Omental fat pad (tissue), 4 donors: ENCODE measurements at places on chromosomes 5 and 9.

DNA sequence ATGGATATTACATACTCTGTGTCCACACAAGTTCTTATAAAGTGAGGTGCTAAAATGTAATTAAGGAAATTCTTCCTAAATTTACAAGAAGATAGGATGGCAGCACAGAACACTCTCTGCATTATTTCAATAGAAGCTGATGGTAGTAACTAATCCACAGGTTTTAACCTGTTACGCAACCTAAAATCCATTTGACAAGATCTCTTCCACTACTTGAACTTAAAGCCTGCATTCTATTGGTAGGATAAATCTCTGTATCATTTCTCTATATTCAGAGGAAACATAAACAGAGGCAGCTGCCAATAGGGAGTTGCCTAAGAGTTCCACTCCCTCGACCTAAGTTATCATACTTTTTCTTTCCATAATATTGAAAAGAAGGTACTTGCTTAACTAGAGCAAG lies 21.6 kb downstream of the CDC37L1 start:
- DNase-seq = no peak

DNA sequence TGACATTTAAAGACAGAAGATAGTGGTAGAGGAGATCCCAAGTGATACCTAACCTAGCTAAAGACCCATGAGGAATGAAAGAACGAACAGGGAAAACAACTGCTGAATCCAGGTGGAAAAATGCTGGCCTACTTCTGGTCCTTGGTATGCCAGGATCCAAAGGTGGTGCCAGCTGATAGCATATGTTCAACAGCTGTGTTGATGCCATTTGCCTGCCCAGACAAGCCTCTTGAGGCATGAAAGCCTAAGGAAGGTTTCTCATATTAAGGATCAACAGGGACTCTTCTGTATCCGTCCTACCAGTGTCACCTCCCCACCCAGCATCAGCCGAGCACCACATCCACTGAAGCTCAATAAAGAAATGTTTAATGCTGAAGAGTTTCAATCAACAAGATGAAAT lies 225.7 kb upstream of the DMRT1 start:
- DNase-seq = no peak

- DNase-seq = no peak
Measured at GRCh38 chr9:6272229-6272598, 56.0 kb upstream of the TPD52L3 start.

GRCh38 chr5:134758176-134758503 lies 439 bp upstream of the DDX46 start:
- no peak for DNase-seq

DNA sequence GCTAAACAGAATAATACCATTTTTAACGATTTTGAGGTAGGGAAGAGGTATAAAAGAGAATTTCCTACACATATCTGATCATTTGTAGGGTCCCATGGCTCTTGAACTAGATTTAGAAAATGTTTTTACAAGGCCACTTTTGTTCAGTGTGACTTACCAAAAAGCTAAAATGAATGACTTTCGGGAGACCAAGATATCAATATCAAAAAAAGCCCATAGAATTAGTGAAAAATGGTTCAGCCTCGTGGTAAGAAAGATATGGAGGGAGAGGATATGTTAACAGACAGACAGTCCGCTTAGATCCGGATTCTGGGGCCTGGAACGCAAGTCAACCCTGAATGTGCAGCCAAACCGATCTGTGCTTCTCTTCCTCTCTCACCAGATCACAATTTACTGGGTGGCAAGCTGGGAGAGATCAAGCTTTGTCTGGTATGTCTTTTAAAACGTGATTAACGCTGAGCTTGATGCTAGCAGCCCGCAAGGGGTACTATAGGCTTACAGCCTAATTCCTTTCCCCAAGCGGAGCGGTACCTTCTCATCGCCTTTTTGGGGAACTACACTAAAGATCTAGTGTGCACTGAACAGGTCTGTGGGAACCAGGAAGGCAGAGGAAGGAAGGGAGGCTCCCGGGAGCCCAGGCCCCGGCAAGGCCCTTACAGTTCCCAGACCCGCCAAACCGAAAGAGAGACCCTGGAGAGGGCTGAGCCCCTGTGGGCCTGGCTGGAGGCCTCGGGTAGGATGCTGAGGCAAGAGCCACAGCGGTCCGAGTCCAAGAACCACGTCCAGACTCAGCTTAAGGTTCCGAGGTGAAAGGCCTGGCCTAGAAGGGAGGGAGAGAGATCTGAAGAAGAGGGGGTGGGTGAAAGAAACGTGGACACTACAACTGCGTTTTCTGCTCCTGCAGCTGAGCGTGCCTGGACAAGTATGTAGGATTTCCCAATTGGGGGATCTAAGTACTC lies 2.9 kb downstream of the NR2F1-AS1 start:
- DNase-seq = no peak

GRCh38 chr5:77896338-77896737 lies 120.2 kb upstream of the TBCA start:
- DNase-seq = no peak

DNA sequence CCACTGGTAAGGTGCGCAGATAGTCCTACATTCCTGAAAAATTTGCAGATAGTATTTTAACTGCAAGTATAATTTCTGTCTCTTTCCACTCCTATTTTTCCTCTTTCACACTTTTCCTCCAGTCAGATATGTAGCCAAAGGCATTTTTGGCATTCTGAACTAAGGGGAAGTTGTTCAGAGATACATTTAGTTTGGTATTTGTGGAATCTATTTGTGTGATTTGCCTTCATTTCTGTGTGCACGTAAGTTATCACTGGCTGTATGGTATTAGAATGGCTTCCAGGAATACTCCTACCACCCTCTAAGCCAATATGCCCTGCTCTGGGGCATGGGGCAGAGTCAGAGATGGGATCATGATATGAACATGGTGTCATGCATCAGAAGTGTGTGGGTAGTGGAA lies 45.8 kb upstream of the GRAMD2B start:
- no peak for DNase-seq

DNA sequence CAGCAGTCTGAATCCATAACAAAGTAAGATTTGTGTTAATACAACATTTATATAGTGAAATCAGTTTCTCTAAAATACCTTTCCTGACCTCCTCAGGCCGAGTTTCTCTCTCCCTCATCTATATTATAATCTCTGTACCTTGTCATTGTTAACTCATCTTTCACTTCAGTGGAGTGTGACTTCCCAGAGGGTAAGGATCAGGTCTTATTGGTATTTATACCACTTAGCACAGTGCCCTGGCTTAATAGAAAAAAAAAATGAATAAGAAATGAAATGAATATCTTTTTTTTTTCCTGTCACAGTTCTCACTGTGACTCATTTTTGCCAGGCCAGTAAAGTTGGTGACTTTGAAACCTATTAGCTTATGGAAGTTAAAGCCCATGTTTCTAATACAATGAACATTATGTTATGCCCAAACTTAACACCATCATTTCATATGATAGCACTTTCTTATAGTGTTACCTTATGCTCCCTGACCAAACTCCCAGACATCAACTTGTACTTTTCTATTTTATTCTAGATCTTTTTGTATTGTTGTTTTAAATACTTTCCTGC lies 90.1 kb downstream of the NR3C1 start:
- no peak for DNase-seq

GRCh38 chr5:178790371-178790770 lies 59.9 kb upstream of the ZNF354A start:
- no peak for DNase-seq

- no peak for DNase-seq
Measured at GRCh38 chr5:32022638-32023037, 151.5 kb downstream of the GOLPH3 start.

- no peak for DNase-seq
Measured at GRCh38 chr9:121770415-121771273, 119.2 kb downstream of the DAB2IP start.

DNA sequence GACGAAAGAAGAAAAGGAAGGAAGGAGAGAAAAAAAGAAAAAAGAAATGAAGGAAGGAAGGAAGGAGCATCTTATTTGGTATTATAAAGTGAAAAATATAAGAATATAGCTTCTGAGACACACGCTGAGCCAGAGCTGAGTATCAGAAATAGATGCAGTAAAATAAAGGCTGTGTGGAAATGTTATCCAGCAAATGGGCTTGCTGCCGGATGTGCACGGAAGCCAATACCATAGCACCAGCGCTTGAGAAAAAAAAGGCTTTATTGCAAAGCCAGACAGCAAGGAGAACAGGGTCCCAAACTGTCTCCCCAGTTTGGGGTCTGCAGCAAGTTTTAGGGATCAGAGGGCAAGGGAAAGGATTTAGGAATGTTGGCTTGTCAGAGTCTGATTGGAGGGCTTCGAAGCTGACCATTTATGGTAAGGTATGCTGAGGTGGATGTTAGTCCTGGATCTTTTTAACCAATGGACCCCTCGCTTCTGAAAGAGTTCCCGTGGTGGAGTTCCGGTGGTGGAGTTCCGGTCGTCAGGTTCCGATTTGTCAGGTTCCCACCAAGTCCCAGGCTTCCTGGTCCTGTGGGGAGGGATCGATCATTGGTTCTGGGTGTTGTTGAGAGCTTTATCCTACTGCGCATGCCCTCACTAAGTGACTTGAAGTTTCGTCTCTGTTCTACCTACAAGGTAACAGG lies 70.4 kb downstream of the SFXN1 start:
- DNase-seq = no peak
